ENCODE measurements at places on chromosomes 7 and 10.

- no peak for DNase-seq
Measured at GRCh38 chr7:148135116-148135515, 455.4 kb upstream of the C7orf33 start.

DNA sequence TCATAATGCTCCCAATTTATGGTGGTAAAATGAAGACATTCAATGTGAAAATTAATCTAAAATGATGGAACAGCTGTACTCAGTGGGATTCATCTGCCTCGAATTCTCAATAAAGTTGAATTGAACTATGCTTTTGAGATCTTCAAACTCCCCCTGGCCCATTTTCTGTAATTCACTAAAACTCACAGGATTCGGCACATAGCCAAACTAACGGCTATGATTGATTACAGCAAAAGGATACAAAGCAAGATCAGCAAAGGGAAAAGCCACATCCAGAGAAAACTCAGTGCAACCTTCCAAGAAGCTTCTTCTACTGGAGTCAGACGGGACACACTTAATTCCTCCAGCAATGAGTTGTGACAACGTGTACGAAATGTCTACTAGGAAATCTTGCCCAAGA, 307.5 kb downstream of the CNTNAP2 start:
- no peak for DNase-seq

DNA sequence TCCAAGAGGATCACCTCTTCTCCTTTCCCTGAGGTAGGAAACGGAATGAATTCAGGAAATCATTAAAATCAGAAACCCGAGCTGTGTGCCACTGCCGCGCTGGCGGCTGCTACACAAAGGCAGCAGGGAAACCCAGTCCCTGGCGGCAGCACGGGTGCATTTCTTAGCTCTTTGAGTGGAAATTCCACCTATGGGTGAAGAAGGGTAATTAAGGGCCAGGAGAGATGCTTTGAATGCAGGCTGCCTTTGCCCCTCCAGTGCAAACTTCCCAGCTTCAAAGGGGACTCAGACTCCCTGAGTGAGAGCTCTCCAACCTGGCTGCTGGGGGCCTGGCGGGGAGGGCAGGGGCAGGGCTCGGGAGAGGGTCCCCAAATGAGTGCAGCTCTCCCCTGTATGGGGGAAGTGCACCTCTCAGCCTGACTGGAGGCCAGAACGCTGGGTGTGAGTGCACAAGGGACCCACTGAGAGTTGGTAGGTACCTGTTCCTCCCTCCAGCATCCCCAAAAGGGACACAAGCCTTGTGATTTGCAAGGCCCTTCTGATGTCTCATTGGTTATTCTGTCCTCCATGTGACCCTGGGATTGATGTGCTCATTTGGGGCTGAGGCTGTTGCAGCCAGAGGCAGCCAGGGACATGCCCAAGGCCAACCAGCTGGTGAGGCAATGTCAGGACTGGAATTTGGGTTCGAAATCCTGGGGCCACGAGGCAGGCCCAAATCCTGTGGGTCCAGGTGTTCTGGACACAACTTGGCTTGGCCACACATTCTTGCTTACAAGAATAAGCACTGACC, 16.3 kb upstream of the ZMIZ1 start:
- peak; percentile 49 for DNase-seq

GRCh38 chr10:73967022-73967429, 30.9 kb upstream of the VCL start:
- no peak for DNase-seq

- DNase-seq, result no peak
Measured at GRCh38 chr7:148944935-148945934, 61.1 kb upstream of the EZH2 start.

DNA sequence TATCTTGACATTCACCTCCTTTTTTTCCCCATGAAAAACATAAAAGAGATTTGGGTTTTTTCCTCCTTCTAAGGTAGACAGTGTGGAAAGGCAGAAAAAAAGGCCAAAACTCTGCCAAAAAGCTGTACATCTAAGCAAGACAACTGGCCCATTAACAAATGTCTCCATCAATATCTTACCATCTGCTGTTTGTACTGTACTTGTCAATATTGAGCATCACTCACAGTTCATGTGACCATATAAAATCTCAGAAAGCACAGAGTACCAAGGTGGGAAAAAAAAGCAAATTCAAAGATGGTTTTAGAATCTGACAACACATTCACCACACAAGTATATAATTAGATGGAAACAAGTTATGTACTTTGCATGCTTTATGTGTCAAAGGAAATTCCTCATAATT, 52.6 kb downstream of the CACNA2D1 start:
- no peak for DNase-seq

GRCh38 chr10:123187781-123188180, 33.6 kb downstream of the BUB3 start:
- no peak for DNase-seq

- no peak for DNase-seq
Measured at GRCh38 chr10:124716369-124716768, 27.8 kb downstream of the FAM53B start.

GRCh38 chr7:22350466-22351328, 6.3 kb downstream of the RAPGEF5 start:
- peak; percentile 85 for DNase-seq

DNA sequence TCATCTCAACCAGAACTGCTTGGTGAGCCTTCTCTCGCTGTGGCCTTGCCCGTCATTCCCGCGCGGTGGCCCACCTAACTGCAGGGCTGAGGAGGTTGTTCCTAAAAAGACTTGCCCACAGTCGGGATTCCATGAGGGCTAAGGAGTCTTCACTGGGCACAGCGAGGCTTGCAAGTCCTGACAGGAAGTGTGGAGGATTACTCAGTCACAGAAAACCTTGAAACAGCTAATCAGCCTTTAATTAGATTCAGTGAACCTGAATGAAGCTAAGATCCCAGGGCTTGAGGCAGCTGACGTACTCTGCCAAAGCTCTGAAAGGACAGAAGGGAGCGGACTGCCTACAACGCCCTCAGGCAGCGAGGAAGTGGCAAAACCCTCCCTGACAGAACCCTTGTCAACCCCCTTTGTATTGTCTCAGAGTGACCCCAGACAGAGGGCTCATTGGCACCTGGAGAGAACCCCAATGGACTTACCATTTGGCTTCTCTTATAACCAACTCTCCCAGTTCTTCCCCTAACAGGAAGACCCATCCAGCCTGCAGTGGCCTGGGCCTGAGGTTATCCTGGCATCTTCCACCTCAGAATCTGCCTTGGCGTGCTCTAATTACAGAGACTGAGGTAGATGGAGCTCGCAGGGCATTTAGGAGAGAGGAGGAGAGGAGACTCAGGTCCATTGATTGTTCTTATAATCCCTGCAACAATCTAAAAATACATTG, 2.5 kb upstream of the LAMB4 start:
- DNase-seq, result no peak

DNA sequence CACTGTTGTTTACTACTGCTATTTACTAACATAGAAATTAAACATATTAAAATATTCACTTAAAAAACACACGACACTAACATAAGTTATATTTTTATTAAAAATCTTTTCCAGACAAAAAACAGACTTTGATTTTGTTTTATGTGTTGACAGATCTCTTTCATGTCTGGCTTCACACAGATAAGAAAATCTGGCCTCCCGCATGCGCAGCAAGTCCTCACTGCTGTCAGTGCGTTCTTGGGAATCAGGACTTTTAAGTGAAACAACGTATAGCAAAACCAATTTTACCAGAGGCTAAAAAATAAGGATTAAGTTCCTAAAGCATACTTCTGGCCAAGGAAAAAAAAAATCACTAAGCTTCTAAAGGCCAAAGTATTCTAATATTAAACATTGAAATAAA, 1.2 kb upstream of the IDI1 start:
- peak; percentile 57 for DNase-seq

DNA sequence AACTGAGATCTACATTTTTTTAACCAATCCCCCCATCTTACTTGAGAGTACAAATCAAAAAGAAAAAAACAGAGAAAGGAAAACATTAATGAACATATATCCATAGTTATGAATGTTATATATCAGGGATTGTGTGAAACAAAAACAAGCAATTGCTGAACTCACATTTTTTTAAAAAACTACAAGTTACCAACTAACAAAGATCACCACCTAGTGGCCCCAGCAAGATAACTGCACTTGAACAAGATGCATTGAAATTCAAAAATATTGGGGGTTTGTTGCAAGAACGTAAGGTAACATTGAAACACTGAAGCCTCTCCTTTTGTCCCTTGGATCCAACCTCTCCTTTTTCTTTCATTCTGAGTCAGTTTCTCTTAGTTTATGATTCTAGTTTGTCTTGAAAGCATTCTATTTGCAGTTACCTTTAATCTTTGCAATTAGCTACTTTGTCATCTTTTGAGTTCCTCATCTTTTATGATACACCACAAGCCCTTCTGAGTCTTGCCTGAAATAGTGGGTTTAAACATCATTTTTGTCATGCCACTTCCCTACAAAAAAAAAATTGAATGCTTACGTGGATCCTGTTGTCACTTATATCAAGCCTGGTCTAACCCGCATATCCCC, 87.3 kb upstream of the TES start:
- peak; percentile 46 for DNase-seq

GRCh38 chr10:50426485-50426884, 175.2 kb upstream of the ASAH2 start:
- DNase-seq, result no peak

DNA sequence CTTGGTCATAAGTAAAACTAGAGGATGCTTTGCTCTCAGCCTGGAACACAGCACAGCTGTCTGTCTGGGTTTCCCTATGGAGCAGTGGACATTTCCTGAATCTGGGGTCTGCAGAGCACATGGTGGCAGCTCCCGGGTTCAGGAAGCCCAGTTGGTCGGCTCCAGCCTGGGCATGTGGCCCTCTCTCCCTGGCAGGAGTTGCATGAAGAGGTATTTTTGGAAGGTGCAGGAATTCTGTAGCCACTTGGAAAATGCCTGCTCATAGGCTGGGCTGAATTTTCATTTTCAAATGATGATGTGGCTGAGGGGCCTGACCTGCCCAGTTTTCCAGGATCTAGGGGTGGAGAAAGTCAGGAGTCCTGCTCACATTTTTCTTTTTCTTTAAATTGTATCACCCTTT, 6.7 kb upstream of the TPST1 start:
- DNase-seq, result no peak

DNA sequence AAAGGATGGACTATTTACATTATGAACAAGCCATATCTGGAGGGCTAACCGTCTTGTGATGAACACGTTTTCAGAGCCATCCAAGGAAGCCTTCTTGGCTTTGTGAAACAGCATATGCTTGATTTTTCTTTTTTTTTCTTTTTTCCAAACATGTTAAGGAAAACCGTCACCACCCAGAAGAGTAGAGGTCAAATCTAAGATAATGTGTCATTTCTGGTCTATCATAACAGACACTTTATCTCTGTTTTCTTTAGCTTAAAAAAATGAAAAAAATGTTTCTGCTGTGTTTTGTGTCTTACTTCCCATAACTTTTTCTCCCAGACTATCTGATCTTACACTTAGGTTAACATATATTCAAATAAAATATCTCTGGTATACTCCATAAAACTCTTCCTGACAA, 76.1 kb upstream of the DGKB start:
- DNase-seq, result no peak

DNA sequence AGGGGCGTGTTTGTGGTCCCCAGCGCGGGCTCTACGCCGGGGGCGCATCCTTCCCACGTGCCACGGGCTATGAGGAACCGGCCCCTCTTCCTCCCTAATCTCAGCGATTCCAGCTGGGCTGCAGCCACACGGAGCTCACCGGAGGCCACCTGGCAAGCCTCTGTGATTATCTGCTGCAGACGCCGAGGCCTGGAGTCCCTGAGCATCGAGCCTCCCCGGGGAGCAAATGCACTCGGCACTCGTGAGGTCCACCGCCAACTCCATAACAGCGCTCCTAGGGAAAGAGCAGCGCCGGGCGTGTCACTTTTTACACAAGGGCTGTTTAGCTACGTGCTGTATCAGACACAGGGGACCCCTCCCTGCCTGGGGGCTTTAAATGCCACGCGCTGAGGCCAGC, 101.2 kb downstream of the DYNC2I1 start:
- DNase-seq, result peak; percentile 6

GRCh38 chr10:97575127-97575668, 2.6 kb downstream of the ANKRD2 start:
- no peak for DNase-seq

- DNase-seq, result no peak
Measured at GRCh38 chr10:98673171-98673782, 226.5 kb upstream of the HPS1 start.

GRCh38 chr10:21626457-21627161, 92.6 kb downstream of the MLLT10 start:
- DNase-seq, result no peak

GRCh38 chr10:14063531-14064285, 267.0 kb downstream of the FRMD4A start:
- DNase-seq, result no peak

DNA sequence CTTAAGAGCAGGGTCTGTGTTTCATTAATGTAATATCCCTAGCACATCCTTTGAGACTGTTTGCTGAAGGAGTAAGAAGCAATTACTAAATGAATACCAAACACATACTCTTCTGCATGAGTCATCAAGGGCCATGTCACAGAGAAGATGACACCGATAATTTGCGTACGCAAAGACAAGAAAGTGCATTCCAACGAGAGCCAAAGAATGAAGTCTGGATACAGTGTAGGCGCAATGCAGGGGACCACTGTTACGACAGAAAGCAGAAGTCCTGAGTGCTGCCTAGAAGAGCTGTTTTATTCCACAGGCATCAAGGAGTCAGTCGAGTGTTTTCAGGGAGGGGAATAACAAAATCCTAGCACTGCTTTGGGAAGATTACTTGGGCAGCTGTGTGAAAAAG, 62.7 kb downstream of the VPS41 start:
- no peak for DNase-seq

DNA sequence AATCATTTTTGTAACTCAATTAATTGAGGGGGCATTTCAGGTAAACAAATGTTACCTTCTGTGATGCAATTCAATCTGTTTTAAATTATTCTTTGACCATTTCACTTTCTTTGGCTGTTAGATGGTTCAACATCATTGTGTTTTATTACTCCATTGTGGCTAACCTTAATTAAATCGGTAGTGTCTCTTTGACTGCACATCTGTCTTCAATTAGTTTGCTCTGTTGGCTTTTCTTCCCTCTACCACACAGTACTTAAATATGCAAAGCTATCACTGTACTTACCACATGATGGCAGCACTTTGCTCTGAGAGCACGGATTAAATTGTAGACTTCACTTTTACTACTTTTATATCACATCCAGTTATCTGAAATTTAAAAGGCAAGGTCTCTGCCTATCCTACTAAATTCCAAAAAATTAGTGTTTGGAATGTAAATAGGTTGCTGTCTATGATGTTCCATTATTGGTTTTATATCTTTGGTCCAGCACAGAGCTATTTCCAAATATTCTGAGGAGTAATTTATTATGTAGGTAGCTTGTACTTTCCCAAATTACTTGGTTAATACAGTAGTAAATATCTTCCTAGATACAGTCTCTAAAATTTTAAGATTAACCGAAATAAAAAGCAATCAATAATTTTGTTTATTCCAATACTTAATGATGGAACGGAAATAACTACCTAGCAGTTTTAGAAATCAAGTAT, 352.0 kb downstream of the PCLO start:
- peak; percentile 52 for DNase-seq

- no peak for DNase-seq
Measured at GRCh38 chr7:55308186-55308929, 56.8 kb upstream of the LANCL2 start.

GRCh38 chr10:96478355-96478754, 35.4 kb downstream of the TLL2 start:
- DNase-seq, result no peak
